ENCODE measurements at places on chromosomes 3 and 15. TPM values are rescaled to one million over a fixed set of nuclear protein-coding genes. Genes with fewer than 3 reads are reported as not detected.

GRCh38 chr15:31265090-31265870 lies 61.4 kb upstream of the KLF13 start:
- no peak for DNase-seq

RTP4 gene
- total RNA-seq = 24.1 TPM

ATP13A5 gene
- total RNA-seq = not detected

GRCh38 chr3:122671553-122671952 lies 9.1 kb upstream of the PARP14 start:
- no peak for DNase-seq

DNA sequence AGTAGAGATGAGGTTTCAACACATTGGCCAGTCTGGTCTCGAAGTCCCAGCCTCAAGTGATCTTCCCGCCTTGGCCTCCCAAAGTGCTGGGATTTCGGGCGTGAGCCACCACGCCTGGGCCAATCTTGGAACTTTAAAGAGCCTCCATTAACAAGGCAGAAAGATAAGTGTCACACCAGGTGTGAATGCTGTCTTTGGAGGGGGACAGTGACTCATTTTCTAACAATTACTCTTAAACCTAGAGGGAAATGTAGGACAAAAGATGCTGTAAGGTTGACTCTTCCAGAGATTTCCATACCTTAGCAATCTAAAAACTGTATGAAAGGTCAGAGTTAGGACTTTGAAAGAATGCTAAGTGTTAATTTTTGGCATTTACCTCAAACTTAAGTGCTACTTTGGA lies 84.9 kb downstream of the FNDC3B start:
- DNase-seq = no peak

DNA sequence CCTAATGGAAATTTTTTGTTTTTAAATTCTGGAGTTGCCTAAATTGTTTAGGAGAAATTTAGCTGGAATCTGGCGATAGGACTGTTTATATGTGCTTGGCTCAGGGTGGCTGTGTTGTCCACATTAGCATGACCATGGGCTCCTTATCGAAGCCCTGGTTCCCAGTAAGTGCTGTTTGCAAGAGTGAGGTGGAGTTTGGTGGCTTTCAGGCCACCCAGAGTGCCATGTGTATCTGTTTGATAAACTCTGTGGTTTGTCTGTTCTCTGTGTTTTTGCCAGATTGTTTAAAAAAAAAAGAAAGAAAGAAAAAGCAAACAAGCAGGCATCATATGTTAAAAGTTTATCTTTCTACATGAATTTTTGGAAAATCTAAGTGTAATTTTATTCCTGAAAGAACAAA lies 51.5 kb downstream of the PLCL2 start:
- DNase-seq = no peak

MGLL gene
- 1.5 TPM for total RNA-seq

All from activated CD4-positive, alpha-beta memory T cell treated with anti-CD3 and anti-CD28 coated beads, Interleukin-2, amount 10 ng/mL, durations not matched to agents 7 days and 5 days (primary cell).